ENCODE measurements at places on chromosomes 3 and 15. TPM values are rescaled to one million over a fixed set of nuclear protein-coding genes. Genes with fewer than 3 reads are reported as not detected.

DNA sequence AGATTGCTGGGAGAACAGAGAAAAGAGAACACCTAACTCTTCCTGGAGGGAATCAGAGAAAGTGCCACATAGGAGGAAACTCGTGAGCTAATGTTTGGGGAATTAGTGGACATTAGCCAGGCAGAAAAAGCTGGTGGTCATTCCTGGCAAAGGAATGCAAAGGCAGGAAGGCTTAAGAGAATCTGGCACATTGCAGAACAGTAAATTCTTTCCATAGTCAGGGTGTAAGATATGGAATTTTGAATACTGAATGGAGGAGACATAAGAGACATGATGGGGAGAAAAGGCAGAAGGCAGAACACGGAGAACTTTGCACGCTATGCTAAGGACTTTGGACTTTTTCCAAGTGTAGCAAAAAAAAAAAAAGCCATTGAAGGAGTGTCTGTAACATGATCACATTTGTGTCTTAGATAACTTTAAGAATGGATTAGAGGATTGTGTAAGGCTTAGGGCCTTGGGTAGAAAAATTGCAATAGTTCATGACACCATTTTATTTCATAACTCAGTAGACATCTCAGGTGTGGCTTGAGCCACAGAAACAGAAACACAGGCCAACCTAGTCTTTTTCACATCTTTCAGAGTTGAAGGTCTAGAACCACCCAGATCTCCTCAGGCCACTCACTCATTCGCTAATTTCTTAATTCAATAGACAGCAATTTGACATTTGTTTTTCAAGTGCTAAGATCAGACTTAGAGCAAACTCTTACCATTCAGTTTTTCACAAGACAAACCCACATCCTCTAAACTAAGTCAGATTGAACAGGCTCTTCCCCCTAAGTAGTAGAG, 31.2 kb upstream of the CCDC80 start:
- peaks cover 4% of the 10 kb centered on the region for H3K4me1 ChIP-seq
- H3K4me3 ChIP-seq = no peak overlapping the region
- no peak for DNase-seq
- no peaks in the 10 kb centered on the region for H3K27me3 ChIP-seq
- H3K27ac ChIP-seq = no peak overlapping the region
- H3K36me3 ChIP-seq = no peaks in the 10 kb centered on the region

DNA sequence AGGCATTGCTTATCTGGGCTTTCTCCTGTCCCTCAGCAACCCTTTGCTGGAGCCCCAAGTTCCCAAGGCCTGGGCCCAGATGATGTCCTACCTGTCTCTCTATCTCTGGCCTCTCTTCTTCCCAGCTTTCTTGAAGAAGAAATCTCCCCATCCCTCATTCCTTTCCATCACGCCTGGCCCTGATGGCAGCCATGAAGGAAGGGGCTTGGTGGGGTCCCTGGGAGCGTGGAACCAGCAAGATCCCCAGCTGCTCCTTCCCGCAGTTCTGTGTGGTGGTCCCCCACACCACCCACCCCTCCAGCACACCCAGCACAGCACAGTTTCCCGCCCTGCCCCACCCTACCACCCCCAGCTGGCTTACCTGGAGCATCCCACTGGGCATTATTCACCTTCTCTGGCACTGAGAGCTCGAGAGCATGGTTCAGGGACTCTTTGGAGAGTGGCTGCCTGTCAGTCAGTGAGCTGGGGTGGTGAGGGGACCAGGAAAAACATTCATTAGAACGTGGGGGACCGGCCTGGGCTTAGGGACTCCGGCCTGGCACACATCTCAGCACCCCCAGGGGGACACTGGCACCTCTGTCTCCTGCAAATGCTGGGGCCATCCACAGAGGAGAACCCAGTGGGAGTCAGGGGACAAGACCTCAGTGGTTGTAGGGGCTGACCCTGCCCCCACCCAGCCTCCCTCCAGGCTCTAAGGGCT, 26.6 kb downstream of the ACSBG1 start:
- no peak overlapping the region for H3K4me3 ChIP-seq
- no peaks in the 10 kb centered on the region for H3K4me1 ChIP-seq
- no peaks in the 10 kb centered on the region for H3K36me3 ChIP-seq
- no peaks in the 10 kb centered on the region for H3K27me3 ChIP-seq

DNA sequence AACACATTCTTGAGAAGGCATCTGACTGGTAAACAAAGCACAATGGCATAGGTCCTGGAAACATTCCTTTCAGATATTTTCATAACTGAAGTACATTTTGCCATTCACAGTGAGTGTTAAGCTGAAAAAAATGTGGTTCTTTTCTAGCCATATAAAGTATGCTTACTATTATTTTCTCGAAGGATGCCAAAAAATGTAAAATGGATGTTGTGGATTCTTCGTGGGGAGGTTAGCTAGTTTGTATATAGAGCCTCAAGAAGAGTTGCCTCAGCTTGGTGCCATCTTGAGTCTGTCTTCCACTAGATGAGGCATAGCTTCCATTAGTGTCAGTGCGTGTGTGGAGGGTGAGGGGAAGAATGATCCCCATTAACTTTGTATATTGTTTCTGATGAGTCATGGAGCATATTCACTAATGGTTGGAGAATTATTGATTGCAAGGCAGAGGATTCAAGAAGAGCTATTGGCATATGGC, 4.1 kb downstream of the MBNL1 start:
- H3K27me3 ChIP-seq = peaks cover 4% of the 10 kb centered on the region
- no peak overlapping the region for H3K4me3 ChIP-seq
- no peak for DNase-seq
- no peak overlapping the region for H3K27ac ChIP-seq
- H3K4me1 ChIP-seq = peaks cover 4% of the 10 kb centered on the region

- no peak for DNase-seq
- H3K27ac ChIP-seq = no peak overlapping the region
- H3K27me3 ChIP-seq = no peaks in the 10 kb centered on the region
- peaks cover 29% of the 10 kb centered on the region for H3K36me3 ChIP-seq
- H3K4me3 ChIP-seq = no peak overlapping the region
These were observed 9.7 kb upstream of the SCAANT1 start for GRCh38 chr3:63921741-63922482.

DNA sequence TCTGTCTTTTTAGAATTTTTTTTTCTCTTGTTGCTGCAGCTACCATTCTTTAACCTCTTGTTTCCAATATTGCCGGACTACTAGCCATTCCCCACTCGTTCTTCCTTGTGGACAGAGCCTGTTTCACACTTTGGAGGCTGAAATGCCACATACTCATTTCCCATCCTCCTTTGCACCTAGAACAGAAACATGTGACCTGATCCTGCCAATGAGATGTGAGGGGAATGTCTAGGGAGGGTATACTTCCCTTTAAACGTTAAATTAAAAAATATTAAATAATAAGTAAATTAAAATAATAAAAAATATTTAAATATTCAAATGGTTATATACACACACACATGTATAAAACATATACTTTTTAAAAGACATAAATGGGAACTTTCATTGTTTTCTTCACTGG, 20.6 kb upstream of the MDFIC2 start:
- no peaks in the 10 kb centered on the region for H3K4me1 ChIP-seq
- DNase-seq = no peak
- H3K36me3 ChIP-seq = no peaks in the 10 kb centered on the region
- no peak overlapping the region for H3K27ac ChIP-seq

- no peaks in the 10 kb centered on the region for H3K4me1 ChIP-seq
- no peaks in the 10 kb centered on the region for H3K36me3 ChIP-seq
- no peak overlapping the region for H3K4me3 ChIP-seq
- no peak overlapping the region for H3K27ac ChIP-seq
- no peaks in the 10 kb centered on the region for H3K27me3 ChIP-seq
- no peak for DNase-seq
These were observed 396.2 kb upstream of the CDIN1 start for GRCh38 chr15:36183201-36183600.

GRCh38 chr3:124229420-124229819, 237.5 kb upstream of the ROPN1 start:
- H3K36me3 ChIP-seq = no peaks in the 10 kb centered on the region
- peaks cover 5% of the 10 kb centered on the region for H3K4me1 ChIP-seq
- no peak for DNase-seq
- no peaks in the 10 kb centered on the region for H3K27me3 ChIP-seq
- H3K4me3 ChIP-seq = no peak overlapping the region

GRCh38 chr15:51759557-51760070, 8.2 kb downstream of the TMOD2 start:
- no peaks in the 10 kb centered on the region for H3K27me3 ChIP-seq
- no peaks in the 10 kb centered on the region for H3K4me1 ChIP-seq
- no peak overlapping the region for H3K27ac ChIP-seq
- no peaks in the 10 kb centered on the region for H3K36me3 ChIP-seq
- peak; percentile 52 for DNase-seq

GRCh38 chr3:71503525-71504249, 79.8 kb downstream of the FOXP1 start:
- H3K36me3 ChIP-seq = no peaks in the 10 kb centered on the region
- no peaks in the 10 kb centered on the region for H3K27me3 ChIP-seq
- no peak overlapping the region for H3K27ac ChIP-seq

- H3K36me3 ChIP-seq = no peaks in the 10 kb centered on the region
- H3K4me3 ChIP-seq = no peak overlapping the region
- no peak overlapping the region for H3K27ac ChIP-seq
- H3K4me1 ChIP-seq = no peaks in the 10 kb centered on the region
- no peaks in the 10 kb centered on the region for H3K27me3 ChIP-seq
These were observed 7.8 kb upstream of the RFX7 start for GRCh38 chr15:56251315-56252095.

DNA sequence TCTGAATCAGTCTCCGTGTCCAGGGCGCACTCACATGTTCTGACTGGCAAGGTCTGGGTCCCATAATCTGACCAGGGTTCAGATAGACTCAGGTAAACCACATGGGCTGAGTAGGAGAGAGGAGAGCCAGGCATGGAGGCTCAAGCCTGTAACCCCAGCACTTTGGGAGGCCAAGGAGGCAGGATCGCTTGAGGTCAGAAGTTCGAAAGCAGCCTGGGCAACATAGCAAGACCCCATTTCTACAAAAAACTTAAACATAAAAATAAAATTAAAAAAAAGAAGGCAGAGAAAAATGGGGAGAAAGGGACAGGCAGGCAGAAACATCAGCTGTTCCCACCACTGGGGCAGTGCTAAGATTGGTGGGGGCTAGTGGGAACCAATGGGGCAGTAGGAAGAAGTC, 5.4 kb downstream of the TMEM43 start:
- no peak for DNase-seq
- no peaks in the 10 kb centered on the region for H3K27me3 ChIP-seq
- H3K27ac ChIP-seq = no peak overlapping the region
- no peak overlapping the region for H3K4me3 ChIP-seq

DNA sequence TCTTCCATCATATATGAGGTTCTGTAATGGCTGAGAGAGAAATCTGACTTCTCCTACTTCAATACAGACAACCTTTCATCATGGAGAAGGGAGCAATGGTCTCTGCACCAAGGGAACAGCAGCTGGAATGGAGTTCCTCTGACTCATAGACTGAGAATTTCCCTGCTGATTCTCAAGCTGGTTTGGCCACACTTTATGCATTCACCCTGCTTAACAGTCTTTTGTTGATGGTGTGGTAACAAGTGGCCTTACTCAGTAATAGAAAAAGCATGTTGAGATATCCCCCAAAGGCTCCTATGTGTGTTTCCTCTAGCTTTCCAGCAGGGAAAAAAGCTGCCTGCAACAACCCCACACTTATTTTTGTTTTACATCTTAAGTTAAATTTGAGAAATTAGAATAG, 138.1 kb downstream of the GREM1 start:
- no peaks in the 10 kb centered on the region for H3K4me1 ChIP-seq
- H3K4me3 ChIP-seq = no peak overlapping the region
- DNase-seq = peak; percentile 50
- no peaks in the 10 kb centered on the region for H3K27me3 ChIP-seq
- H3K36me3 ChIP-seq = no peaks in the 10 kb centered on the region

DNA sequence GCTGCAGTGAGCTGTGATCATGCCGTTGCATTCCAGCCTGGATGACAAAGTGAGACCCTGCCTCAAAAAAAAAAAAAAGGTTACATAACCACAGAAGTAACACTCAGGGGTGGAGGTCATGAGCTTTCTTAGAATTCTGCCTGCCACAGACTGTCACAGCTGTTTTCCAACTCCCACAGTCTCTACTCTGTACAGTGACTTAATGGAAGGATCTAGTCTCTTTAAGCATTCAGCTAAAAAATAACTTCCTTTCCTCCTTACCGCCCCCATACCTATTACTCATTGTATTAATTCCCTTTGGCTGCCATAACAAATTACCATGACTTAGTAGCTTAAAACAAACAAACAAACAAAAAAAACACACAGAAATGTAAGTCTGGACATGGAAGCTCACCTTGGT, 99.6 kb upstream of the UBE2E1 start:
- no peaks in the 10 kb centered on the region for H3K36me3 ChIP-seq
- H3K27ac ChIP-seq = no peak overlapping the region
- no peaks in the 10 kb centered on the region for H3K27me3 ChIP-seq
- no peak overlapping the region for H3K4me3 ChIP-seq
- peaks cover 9% of the 10 kb centered on the region for H3K4me1 ChIP-seq

- H3K4me3 ChIP-seq = no peak overlapping the region
- no peaks in the 10 kb centered on the region for H3K4me1 ChIP-seq
- no peaks in the 10 kb centered on the region for H3K27me3 ChIP-seq
- DNase-seq = no peak
- H3K36me3 ChIP-seq = no peaks in the 10 kb centered on the region
These were observed 61.1 kb upstream of the IQSEC1 start for GRCh38 chr3:13134166-13134878.

DNA sequence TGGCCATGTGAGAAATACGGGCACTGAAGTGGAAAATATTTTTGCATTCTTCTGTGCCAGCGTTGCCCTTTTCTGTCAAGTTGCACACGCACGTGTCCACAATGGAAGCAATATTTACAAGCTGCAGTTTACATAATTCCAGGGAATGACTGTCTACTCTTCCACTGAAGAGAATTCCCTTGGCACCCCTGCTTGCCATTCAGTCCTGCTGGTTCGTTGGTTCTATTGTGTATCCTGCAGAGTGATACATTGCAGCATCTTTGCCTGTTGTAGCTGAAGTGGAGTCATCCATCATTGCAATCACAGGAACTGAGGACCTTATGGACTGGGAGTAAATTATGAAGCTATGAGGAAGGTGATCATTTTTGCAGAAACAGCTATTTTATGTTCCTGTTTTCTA, 759.4 kb downstream of the ROBO2 start:
- no peaks in the 10 kb centered on the region for H3K36me3 ChIP-seq
- no peaks in the 10 kb centered on the region for H3K27me3 ChIP-seq
- H3K27ac ChIP-seq = no peak overlapping the region
- no peak for DNase-seq

- no peaks in the 10 kb centered on the region for H3K27me3 ChIP-seq
- peaks cover 29% of the 10 kb centered on the region for H3K4me1 ChIP-seq
- H3K27ac ChIP-seq = no peak overlapping the region
- DNase-seq = no peak
- no peaks in the 10 kb centered on the region for H3K36me3 ChIP-seq
These were observed 437.1 kb downstream of the SHQ1 start for GRCh38 chr3:72411126-72411525.

The TLR9 gene
- total RNA-seq = not detected

The WDR76 gene
- total RNA-seq = 19.6 TPM

The ZPLD1 gene
- not detected for total RNA-seq

The CCR8 gene
- total RNA-seq = not detected

The GHSR gene
- not detected for total RNA-seq

The TMEM39A gene
- 43.7 TPM for total RNA-seq
